ENCODE measurements at places on chromosomes 5 and 9.

DNA sequence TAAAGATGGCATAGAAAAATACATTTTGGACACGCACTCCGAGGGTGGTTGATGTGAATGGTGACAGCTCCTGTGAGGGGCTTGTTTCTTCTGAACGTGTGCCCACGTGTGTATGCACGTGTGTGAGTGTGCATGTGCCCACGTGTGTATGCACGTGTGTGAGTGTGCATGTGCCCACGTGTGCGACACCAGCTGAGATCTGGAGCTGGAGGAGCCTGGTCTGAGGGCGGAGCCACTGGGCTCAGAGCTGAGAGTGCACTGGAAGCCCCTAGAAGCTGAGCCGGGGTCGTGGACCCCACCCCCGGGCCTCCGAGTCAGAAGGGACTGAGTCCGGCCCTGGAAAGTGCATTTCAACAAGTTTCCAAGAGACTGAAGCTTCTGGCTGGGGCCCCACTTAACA lies 282.5 kb upstream of the IRX4 start:
- DNase-seq, result no peak

- no peak for DNase-seq
Measured at GRCh38 chr5:52846182-52846842, 58.6 kb downstream of the ITGA1 start.

DNA sequence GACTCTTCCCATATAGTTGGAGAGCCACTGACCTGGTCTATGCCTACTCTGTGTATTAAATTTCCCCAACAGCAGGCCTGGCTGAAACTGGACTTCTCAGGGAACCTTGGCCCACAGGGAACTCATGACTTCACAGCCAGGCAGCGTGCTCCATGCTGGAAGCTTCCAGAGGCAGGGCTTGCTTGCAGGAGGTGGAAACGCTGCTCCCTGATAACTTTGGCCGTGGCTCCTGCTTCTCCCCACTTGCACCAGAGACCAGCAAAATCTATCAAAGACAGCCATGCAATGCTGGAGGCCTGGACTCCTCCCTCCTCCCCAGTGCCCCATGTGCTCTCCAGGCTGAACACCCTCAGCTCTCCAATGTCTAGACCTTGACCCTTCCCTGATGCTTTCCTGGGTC lies 137.1 kb downstream of the GABBR2 start:
- DNase-seq, result no peak

- no peak for DNase-seq
Measured at GRCh38 chr5:88886746-88887341, 3.9 kb upstream of the MEF2C start.

DNA sequence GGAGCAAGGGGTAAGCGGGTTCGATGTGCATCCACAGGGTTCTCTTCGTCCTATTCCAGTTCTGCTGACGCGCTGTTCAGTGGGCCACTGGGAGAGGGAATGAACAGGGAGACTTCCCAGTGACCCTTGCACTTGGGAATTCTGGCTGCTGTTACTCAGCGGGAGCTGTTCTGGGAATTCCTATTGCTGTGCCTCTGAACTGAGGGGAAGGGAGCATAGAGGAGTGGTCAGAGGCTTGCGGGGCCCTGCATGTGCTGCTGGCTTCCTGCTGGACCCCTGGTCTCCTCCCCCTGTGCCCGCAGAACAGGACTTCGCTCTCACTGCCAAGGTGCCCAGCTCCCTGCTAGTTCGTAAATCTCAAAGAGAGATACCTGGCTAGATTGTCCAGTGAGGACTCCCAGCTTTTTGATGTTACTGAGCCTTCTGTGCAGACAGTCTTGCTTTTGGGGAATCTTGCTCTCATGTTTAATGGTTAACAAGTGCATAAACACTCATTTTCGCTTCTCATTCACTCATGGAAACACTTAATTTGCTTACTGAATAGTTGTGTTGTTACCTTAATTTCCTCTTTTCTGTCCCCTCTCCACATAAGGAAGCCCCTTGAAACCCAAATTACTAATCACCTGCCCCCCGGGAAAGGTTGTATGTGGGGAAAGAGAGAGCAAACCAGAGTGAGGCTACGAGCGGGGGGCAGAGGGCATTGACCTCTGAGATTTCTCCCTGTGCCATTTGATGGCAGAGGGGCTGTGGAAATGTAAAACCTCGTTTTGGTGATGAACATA lies 5.9 kb downstream of the TRIO start:
- DNase-seq, result peak; percentile 35

DNA sequence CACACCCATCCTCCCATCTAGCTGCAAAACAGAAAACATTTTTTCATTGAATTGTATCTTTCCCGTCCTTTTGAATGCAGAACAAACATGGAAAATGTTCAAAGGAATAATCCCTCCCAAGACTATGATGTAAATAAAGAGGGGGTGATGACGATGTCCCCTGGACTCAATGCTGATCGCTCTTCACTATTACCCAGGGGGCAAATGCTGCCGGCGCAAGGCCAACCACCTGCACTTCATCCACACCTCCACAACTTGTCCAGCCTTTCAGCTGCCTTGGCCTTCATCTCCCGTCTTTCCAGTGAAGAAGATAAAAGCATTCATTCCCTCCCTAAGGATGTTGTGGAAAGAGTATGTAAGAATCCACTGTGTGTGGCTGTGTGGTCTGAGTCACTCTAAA lies 240.3 kb downstream of the AGTPBP1 start:
- no peak for DNase-seq

GRCh38 chr9:126838055-126838811 lies 22.2 kb upstream of the ZBTB34 start:
- no peak for DNase-seq

- DNase-seq, result peak; percentile 38
Measured at GRCh38 chr9:75185585-75186170, 97.4 kb downstream of the OSTF1 start.

DNA sequence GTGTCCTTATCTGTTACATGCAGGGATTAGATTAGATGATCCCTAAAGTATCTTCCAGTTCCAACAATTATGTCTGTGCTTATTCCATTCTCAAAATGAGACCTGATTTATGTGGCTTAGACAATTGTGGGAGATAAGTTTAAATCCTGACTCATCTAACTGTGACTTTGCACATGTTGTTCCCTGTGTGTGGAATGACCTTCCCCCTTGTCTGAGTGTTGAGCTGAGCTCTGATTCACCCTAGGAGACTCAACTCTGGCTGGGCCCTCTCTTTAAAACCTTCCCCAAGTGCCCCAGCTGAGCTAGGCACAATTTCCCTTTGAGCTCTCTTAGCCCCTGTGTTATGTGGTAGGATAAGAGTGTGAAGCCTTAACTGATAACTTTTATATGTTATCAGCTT lies 118.9 kb upstream of the ELL2 start:
- DNase-seq, result no peak

DNA sequence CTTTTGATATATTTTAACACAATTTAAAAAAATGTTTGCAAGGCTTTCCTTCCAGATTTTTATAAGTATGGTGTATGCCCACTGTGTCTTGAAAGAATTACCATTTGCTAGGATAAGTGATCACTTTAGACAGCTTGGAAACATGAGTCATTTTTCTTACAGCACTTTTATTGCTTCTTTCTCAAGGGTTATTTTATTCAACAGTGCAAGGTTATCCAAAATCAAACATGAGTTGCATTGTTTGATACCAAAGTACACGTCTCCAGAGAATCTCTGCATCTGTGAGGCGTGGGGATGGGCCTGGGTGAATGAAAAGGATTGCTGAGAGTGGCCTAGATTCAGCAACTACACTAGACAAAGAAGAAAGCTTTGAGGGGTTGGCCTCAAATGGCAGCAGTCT lies 329.6 kb downstream of the ADAMTS6 start:
- no peak for DNase-seq

- no peak for DNase-seq
Measured at GRCh38 chr9:91376239-91376638, 14.5 kb upstream of the AUH start.

DNA sequence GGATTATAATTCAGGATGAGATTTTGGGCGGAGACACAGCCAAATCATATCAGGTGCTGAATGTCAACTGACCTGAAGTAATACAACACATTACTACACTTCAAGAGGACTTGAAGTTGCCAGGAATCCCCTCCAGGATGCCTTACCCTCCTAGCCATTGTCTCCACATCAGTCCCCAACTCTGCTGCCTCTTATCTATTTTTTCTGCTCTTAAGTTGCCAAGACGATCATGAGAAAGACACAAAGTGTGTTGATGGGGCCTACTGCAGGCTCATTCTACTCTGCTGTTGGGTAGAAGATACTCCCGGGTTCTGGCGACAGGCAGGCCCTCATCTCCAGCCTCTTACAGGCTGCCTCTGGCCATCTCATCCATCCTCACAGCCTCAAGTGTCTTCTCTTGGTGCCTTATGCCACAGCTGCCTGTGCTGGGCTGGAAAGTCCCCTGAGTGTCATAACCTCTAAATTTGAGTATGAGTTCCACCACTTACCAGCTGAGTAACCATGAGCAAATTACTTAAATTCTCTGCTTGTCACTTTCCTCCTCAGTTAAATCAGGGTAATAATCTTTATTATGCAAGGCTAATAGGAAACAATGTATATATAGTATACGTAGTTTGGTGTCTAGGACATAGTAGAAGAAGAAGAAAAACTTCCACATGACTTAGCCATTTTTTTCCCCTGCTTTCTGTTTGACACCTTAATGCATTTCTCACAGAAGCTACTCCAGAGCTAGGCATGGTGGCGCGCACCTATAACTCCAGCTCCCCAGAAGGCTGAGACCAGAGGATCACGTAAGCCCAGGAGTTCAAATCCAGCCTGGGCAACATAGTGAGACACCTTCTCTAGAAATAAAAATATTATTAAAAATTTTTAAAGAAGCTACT lies 73.0 kb upstream of the SNX2 start:
- no peak for DNase-seq

DNA sequence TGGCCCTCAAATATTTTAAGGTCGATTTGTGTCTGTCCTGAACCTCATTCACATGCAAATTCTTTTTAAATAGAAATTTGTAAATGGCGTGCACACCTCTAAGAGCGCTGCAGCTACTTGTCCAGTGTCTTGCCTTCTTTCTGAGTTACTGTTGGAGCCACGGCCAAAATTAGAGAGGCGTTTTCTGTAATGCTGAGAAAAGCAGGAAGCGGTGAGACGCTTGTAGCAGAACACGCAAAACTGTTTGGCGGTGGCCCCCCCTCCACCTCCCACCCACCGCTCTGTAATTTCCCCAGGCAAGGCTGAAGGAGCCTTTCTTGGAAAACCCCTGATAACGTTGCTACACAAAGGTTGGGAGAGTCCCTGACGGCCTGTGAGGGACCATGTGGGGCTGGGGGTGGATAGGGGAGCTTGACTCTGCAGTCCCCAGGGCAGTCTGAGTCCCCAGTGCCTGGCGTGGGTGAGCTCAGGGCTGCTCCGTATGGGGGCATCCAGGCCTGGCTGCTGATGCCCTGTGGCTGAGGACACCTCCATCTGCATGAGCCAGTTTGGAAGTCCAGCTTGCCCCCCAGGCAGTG lies 96.5 kb downstream of the GADD45G start:
- peak; percentile 68 for DNase-seq

DNA sequence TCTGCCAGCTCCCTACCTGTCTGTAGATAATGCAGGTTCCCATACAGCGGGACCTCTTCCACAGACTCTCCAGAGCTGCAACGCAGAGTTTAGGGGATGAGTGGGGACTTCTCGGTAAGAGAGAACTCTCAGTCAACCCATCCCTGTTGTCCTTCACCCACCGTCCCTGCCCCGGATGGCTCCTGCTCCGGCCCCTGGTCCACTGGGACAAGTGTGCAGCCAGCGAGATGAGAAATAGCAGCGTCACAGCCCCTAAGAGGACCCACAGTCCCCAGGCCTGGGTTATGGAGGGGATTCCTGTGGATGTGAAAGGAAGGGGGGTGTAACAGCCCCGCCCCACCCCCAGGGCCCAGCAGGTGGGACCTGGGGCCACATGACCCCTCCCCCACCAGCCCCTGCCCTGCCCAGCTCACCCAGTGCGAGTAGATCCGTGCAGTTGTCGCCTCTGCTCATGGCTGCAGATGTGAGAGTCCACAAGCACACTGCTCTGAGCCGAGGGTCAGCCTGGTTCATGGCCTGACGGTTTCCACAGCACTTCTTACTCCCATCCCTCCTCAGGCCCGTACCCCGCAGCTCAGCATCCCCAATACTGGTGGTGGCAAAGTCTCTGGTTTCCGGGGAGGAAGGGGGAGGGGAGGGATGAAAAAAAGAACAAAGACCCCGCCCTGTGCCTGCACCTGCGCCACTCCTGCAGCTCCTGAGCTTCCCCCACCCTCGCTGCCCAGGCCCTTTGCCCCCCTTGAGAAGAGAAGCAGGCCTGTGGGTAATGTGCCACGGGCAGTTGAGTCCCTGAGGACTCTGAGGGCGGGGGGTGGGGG lies at the start of gene SIT1:
TSS of gene SIT1 (minus strand) at position 591 of the 818 bp plus-strand sequence. CDS start at position 513, 78 bp downstream.
- peak; percentile 79 for DNase-seq

DNA sequence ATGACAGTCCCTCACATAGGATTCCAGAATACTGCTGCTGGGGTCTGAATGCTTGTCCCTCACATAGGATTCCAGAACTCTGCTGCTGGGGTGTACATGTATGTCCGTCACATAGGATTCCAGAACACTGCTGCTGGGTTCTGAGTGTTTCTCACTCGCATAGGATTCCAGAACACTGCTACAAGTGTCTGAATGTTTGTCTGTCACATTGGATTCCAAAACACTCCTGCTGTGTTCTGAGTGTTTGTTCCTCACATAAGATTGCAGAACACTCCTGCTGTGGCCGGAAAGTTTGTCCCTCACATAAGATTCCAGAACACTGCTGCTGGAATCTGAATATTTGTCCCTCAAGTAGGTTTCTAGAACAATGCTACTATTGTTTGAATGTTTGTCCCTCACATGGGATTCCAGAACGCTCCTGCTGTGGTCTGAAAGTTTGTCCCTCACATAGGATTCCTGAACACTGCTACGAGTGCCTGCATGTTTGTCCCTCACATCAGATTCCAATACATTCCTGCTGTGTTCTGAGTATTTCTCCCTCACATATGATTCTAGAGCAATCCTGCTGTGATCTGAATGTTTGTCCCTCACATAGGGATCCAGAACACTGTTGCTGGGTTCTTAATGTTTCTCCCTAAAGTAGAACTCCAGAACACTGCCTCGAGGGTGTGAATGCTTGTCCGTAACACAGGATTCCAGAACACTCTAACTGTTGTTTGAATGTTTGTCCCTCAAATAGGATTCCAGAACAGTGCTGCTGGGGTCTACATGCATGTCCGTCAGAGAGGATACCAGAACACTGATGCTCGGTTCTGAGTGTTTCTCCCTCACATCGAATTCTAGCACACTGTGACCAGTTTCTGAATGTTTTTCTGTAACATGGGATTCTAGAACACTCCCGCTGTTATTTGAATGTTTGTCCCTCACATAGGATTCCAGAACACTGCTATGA lies 200.4 kb downstream of the FOXD4L6 start:
- no peak for DNase-seq

GRCh38 chr9:16871336-16872151 lies 1.1 kb upstream of the BNC2 start:
- DNase-seq, result peak; percentile 84
